ENCODE measurements at places on chromosomes 3 and 15. TPM values are rescaled to one million over a fixed set of nuclear protein-coding genes. Genes with fewer than 3 reads are reported as not detected.

Gene SMAD6
- total RNA-seq: 176 TPM

Gene ST3GAL6
- 11.1 TPM for total RNA-seq

Gene CFAP100
- total RNA-seq: not detected

Gene IL12A
- total RNA-seq: not detected

Gene ZNF385D
- 3.7 TPM for total RNA-seq

Gene RBMS3
- 46.3 TPM for total RNA-seq

Gene HIGD2B
- total RNA-seq: not detected

Gene CNTN6
- total RNA-seq: 17.2 TPM

Gene TICRR
- 10.2 TPM for total RNA-seq

Gene PLXNB1
- total RNA-seq: 203 TPM

Gene FEZF2
- total RNA-seq: not detected

Gene ZNF860
- 0.63 TPM for total RNA-seq

Gene HHATL
- total RNA-seq: not detected

GRCh38 chr3:196602673-196603072, 34.2 kb downstream of the FBXO45 start:
- H3K27ac ChIP-seq: no peak overlapping the region
- no peak for DNase-seq
- peaks cover 3% of the 10 kb centered on the region for H3K4me1 ChIP-seq
- no peak overlapping the region for H3K4me3 ChIP-seq
- no peaks in the 10 kb centered on the region for H3K36me3 ChIP-seq

GRCh38 chr3:10557250-10557649, 51.9 kb upstream of the ATP2B2 start:
- no peaks in the 10 kb centered on the region for H3K4me1 ChIP-seq
- no peaks in the 10 kb centered on the region for H3K36me3 ChIP-seq
- DNase-seq: no peak
- no peak overlapping the region for H3K27ac ChIP-seq
- no peak overlapping the region for H3K4me3 ChIP-seq

DNA sequence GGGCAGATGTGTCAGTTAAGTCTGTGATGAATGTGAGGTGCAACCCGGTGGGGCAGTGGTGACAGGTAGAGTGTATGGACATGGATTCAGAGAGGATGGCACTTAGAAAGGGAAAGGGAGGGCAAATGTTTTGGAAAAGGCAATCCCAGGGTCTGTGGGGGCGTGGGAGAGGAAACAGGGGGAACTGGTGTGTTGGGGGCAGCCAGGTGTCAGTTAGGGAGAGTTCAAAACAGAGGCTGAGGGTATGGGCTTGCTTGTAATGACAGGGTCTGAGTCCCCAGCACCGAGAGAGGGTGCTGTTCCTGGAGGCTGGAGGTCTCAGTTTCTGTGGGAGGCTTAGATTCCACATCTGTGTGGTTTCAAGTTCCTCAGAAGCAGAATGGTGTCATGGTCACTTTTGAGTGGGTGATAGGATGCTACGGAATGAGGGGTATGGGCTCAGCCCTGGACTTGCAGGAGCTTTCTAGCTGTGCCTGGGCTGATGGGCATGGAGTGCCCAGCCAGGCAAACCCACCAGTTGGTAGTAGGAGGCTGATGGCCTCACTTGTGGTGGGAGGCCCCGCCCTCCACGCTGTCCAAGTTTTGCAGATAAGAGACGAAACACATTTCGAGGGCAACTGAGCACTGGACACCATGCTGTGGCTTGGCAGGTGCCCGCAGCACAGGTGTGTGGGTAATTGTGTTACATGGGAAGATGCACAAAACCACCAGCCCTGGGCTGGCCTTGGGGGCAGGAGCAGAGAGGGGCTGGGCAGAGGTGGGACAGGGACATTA, 209.4 kb downstream of the RPLP1 start:
- H3K4me3 ChIP-seq: no peak overlapping the region
- peaks cover 30% of the 10 kb centered on the region for H3K4me1 ChIP-seq
- no peak overlapping the region for H3K27ac ChIP-seq
- no peak for DNase-seq

- H3K4me3 ChIP-seq: no peak overlapping the region
- H3K27ac ChIP-seq: no peak overlapping the region
- peaks cover 35% of the 10 kb centered on the region for H3K27me3 ChIP-seq
- no peak for DNase-seq
- no peaks in the 10 kb centered on the region for H3K36me3 ChIP-seq
Observed at GRCh38 chr3:50520849-50521248, 17.4 kb upstream of the CACNA2D2 start.

DNA sequence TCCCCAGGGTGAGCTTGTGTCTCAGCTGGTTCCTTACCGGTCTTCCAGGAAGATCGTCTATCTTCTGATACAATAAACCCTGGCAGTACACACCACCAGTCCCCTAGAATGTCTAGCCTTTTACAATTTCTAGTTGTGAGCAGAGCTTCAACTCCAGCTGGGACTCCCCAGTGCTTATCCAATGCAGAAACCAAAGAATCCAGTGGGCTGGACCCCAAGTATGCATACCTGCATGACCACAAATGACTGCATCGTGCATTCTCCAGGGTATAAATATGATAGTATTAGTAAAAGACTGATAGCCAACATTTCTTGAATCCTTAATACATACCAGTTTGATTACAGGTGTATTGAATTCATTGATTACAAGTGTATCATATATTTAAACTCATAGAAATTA, 176.0 kb downstream of the SATB1 start:
- no peak overlapping the region for H3K4me3 ChIP-seq
- no peak for DNase-seq
- peaks cover 14% of the 10 kb centered on the region for H3K4me1 ChIP-seq
- no peaks in the 10 kb centered on the region for H3K36me3 ChIP-seq
- no peaks in the 10 kb centered on the region for H3K27me3 ChIP-seq

- peak overlapping the region; percentile 22 for H3K27ac ChIP-seq
- no peaks in the 10 kb centered on the region for H3K27me3 ChIP-seq
- peaks cover 45% of the 10 kb centered on the region for H3K4me1 ChIP-seq
- no peaks in the 10 kb centered on the region for H3K36me3 ChIP-seq
- DNase-seq: no peak
Observed at GRCh38 chr15:96234109-96234892, 96.2 kb upstream of the NR2F2 start.

- H3K27me3 ChIP-seq: no peaks in the 10 kb centered on the region
- H3K27ac ChIP-seq: peak overlapping the region; percentile 66
- no peak overlapping the region for H3K4me3 ChIP-seq
- H3K4me1 ChIP-seq: peaks cover 36% of the 10 kb centered on the region
- H3K36me3 ChIP-seq: peaks cover 6% of the 10 kb centered on the region
- no peak for DNase-seq
Observed at GRCh38 chr3:101816215-101817149, 32.8 kb upstream of the NFKBIZ start.

DNA sequence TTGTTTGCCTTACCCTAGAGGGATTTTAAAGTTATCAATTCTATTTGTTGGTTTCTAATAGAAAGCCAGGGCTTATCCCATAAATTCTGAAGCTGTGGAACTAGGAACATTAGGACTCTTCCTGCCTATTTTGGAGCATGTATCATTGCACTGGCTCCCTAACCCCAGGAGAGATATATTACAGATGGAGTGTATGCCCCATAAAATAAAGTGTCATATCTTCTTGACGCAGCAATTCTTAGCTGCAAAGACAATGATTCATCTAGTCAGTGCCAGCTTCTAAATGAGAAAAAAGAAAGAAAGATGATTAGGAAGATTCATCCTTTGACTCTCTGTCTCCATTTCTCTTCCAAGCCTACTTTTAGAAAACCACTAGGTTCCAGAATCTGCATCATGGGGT, 74.8 kb upstream of the MAGI1 start:
- H3K27me3 ChIP-seq: no peaks in the 10 kb centered on the region
- peaks cover 19% of the 10 kb centered on the region for H3K4me1 ChIP-seq
- no peak for DNase-seq

- H3K27ac ChIP-seq: no peak overlapping the region
- peaks cover 47% of the 10 kb centered on the region for H3K4me1 ChIP-seq
- DNase-seq: peak; percentile 15
- H3K36me3 ChIP-seq: no peaks in the 10 kb centered on the region
- H3K27me3 ChIP-seq: peaks cover 2% of the 10 kb centered on the region
Observed at GRCh38 chr3:46851364-46852333, 11.6 kb downstream of the MYL3 start.

- no peaks in the 10 kb centered on the region for H3K36me3 ChIP-seq
- H3K4me1 ChIP-seq: peaks cover 5% of the 10 kb centered on the region
- no peak overlapping the region for H3K27ac ChIP-seq
- H3K27me3 ChIP-seq: no peaks in the 10 kb centered on the region
- DNase-seq: no peak
Observed at GRCh38 chr15:71612397-71612722, 198.0 kb upstream of the NR2E3 start.

GRCh38 chr3:160831401-160831800, 75.4 kb downstream of the PPM1L start:
- no peak overlapping the region for H3K4me3 ChIP-seq
- DNase-seq: no peak
- H3K27ac ChIP-seq: no peak overlapping the region
- peaks cover 13% of the 10 kb centered on the region for H3K4me1 ChIP-seq

DNA sequence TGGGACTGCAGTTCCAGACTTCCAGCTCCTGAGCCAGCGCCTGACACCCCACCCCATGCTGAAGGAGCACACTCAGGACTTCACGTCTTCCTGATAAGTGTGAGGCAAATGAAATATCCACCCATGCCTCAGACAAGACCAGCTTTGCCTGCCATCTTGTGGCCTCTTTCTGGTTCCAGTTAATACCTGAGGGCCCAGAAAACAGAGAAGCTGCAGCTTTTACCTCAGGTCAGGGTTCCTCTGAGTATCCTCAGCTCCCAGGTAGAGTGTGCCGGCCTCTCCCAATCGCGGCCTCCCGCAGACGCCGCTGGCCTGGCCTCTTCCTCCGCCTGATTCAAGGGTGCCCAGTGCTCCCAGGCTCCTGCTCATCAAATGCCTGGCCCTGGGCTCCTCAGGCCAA, 5.1 kb upstream of the KLHL6 start:
- H3K27me3 ChIP-seq: no peaks in the 10 kb centered on the region
- no peak for DNase-seq
- no peaks in the 10 kb centered on the region for H3K36me3 ChIP-seq
- no peak overlapping the region for H3K27ac ChIP-seq
- no peak overlapping the region for H3K4me3 ChIP-seq

GRCh38 chr3:52892625-52893311, 4.6 kb downstream of the STIMATE start:
- no peaks in the 10 kb centered on the region for H3K27me3 ChIP-seq

- H3K4me3 ChIP-seq: no peak overlapping the region
- H3K27ac ChIP-seq: no peak overlapping the region
- H3K36me3 ChIP-seq: no peaks in the 10 kb centered on the region
- H3K4me1 ChIP-seq: peaks cover 12% of the 10 kb centered on the region
- H3K27me3 ChIP-seq: no peaks in the 10 kb centered on the region
- no peak for DNase-seq
Observed at GRCh38 chr15:47678040-47678439, 39.3 kb upstream of the SEMA6D start.

- no peak overlapping the region for H3K4me3 ChIP-seq
- peaks cover 5% of the 10 kb centered on the region for H3K4me1 ChIP-seq
- peaks cover 6% of the 10 kb centered on the region for H3K27me3 ChIP-seq
- DNase-seq: no peak
- no peaks in the 10 kb centered on the region for H3K36me3 ChIP-seq
Observed at GRCh38 chr3:53478921-53479664, 15.3 kb upstream of the CACNA1D start.

DNA sequence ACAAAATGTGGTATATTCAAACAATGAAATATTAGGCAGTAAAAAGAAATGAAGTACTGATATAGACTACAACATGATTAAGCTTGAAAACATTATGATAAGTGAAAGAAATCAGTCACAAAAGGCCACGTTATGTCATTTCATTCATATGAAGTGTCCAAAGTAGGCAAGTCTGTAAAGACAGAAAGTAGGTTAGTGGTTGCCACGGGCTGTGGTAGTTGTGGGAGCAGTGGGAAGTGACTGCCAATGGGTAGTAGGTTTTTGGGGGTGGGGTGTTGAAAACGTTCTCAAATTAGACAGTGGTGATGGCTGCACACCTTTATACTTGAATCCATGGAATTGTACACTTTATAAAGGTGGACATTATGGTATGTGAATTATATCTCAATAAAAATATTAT, 12.1 kb downstream of the GALNT15 start:
- DNase-seq: no peak
- H3K4me1 ChIP-seq: no peaks in the 10 kb centered on the region
- H3K4me3 ChIP-seq: no peak overlapping the region
- H3K36me3 ChIP-seq: no peaks in the 10 kb centered on the region

GRCh38 chr3:55624238-55624637, 137.1 kb upstream of the WNT5A start:
- H3K27me3 ChIP-seq: peaks cover 48% of the 10 kb centered on the region
- peaks cover 36% of the 10 kb centered on the region for H3K4me1 ChIP-seq
- H3K36me3 ChIP-seq: no peaks in the 10 kb centered on the region
- DNase-seq: no peak

DNA sequence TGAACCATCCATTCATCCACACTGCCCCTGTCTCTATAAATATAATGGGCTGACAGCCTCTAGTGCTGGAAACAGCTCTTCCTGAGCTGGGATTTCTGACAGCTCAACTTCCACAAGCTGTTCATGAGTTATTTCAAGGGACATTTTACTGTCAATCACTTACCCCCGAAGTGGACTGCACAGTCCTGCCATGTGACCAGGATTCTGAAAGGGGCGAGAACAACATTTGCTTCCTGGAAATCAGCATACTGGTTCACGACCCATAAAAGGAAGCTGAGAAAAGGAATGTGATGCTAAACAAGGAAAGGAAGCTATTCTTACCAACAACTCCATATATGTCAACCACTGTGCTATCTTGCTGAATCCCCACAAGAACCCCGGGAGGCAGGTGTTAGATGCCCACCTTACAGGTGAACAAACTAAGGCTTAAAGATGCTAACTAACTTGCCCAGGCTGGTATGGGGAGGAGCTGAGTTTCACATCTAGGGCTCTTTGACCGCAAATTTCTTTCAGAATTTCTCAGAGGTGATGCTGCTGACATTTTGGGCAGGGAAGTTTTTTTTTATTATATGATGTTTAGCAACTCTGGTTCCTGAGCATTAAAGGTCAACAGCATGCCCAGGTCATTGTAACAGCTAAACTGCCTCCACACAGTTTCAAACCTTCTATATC, 16.5 kb upstream of the REC114 start:
- no peak overlapping the region for H3K4me3 ChIP-seq
- H3K4me1 ChIP-seq: no peaks in the 10 kb centered on the region
- H3K36me3 ChIP-seq: no peaks in the 10 kb centered on the region
- H3K27ac ChIP-seq: no peak overlapping the region
- no peak for DNase-seq

DNA sequence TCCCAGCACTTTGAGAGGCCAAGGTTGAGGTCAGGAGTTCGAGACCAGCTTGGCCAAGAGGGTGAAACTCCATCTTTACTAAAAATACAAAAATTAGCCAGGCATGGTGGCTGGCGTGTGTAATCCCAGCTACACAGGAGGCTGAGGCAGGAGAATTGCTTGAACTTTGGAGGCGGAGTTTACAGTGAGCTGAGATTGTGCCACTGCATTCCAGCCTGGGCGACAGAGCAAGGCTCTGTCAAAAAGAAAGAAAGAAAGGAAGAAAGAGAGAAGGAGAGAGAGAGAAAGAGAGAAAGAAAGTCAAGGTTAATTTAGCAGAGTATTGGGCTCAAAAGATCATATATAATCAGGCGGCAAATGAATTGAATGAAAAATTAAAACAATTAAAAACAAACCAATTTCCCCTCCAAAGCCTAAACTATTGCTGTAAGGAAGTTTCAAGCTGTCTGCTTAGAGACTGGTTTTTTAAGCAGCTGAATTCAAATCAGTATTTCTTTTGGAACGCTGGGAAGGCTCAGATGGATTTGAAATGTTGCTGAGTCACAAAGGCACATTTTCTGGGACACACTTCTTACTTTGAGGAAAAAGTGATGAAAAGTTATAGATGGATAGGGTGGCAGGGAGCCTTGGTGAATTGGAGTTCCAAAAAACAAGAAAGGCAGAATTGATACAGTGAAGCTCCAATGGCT, 81.3 kb upstream of the BHLHE40 start:
- peak overlapping the region; percentile 73 for H3K27ac ChIP-seq
- no peak for DNase-seq
- no peaks in the 10 kb centered on the region for H3K27me3 ChIP-seq
- peaks cover 32% of the 10 kb centered on the region for H3K4me1 ChIP-seq
- no peak overlapping the region for H3K4me3 ChIP-seq

Data from mesothelial cell of epicardium (in vitro differentiated cells).